Upper lobe of right lung (tissue), 1 donor: ENCODE measurements at places on chromosomes 13 and 19. TPM values are rescaled to one million over a fixed set of nuclear protein-coding genes. Genes with fewer than 3 reads are reported as not detected.

DNA sequence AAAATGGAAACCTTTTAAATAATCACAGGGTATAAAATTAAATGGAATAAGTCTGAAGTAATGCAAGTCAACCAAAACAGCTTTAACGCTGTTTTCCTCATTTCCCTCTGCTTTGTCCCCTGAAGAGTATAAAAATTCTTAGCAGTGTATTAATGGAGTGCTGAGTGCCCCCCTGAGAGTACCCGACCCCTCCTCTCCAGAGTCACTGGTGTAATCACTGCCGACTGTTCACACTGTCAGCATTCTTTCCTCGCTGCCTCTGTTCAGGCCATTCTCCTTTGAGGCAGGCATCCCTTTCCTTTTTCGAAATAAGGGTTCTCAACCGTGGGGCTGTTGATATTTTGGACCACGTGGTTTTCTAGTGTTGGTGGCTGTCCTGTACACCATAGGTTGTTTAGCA is 146.9 kb upstream of the SLC10A2 start:
- DNase-seq: no peak
- no peaks in the 10 kb centered on the region for H3K36me3 ChIP-seq
- H3K4me3 ChIP-seq: no peak overlapping the region
- H3K27me3 ChIP-seq: no peaks in the 10 kb centered on the region

ZNF230 gene
- 5.2 TPM for total RNA-seq

GRCh38 chr13:89883893-89884448 is 1463.5 kb upstream of the MIR17HG start:
- H3K27ac ChIP-seq: no peak overlapping the region
- H3K36me3 ChIP-seq: no peaks in the 10 kb centered on the region
- H3K4me3 ChIP-seq: no peak overlapping the region
- no peak for DNase-seq
- H3K27me3 ChIP-seq: no peaks in the 10 kb centered on the region

- no peak overlapping the region for H3K4me3 ChIP-seq
- peak; percentile 72 for DNase-seq
- H3K4me1 ChIP-seq: peaks cover 28% of the 10 kb centered on the region
- H3K27me3 ChIP-seq: no peaks in the 10 kb centered on the region
- H3K27ac ChIP-seq: no peak overlapping the region
- H3K36me3 ChIP-seq: no peaks in the 10 kb centered on the region
Observed at GRCh38 chr19:38737281-38737865, 6.9 kb downstream of the CAPN12 start.

PLVAP gene
- 174 TPM for total RNA-seq

CPT1C gene
- total RNA-seq: 6.1 TPM

PRPF31 gene
- total RNA-seq: 44.9 TPM

DNA sequence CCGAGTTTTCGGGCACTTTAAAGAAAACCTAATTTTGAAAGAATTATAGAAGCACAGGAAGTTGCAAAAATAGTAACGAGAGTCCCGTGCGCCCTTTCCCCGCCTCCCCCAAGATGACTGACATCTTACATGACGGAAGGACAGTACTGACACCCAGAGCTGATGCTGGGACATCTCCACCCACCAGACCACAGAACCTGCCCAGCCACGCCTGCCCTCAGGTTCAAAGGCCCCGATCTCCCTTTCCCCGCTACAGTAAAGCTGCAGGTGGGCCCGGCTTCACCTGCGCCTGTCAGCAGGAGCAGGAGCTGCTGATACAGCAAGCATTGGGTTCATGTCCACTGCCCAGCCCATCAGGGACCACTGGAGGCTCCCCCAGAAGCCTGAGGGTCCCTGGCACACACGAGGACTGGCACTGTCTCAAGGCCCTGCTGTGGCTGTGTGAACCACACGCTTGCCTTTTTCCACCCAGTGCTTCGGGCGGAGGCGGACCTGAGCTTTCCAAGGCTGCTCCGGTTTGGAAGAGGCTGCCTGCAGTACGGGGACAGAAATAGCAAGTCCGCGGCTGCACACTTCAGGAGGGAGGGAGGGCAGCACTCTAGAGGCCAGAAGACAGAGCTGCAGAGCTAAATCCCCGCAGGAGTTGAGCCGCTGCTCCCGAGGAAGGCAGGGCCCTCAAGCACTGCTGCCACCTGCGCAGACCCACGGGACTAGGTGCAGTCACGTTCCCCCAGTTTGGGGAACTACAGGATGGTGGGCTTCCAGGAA is 8.7 kb downstream of the MAP2K2 start:
- H3K27me3 ChIP-seq: no peaks in the 10 kb centered on the region
- no peak for DNase-seq
- H3K36me3 ChIP-seq: peaks cover 69% of the 10 kb centered on the region
- H3K27ac ChIP-seq: no peak overlapping the region
